ENCODE measurements at places on chromosomes 4 and X.

- H3K27ac ChIP-seq = no peak overlapping the region
- no peak overlapping the region for H3K4me3 ChIP-seq
- no peaks in the 10 kb centered on the region for H3K36me3 ChIP-seq
- no peaks in the 10 kb centered on the region for H3K27me3 ChIP-seq
Measured at GRCh38 chr4:104093247-104093646, 373.5 kb upstream of the TACR3 start.

- no peaks in the 10 kb centered on the region for H3K4me1 ChIP-seq
- H3K27ac ChIP-seq = no peak overlapping the region
- H3K27me3 ChIP-seq = no peaks in the 10 kb centered on the region
- no peaks in the 10 kb centered on the region for H3K36me3 ChIP-seq
- H3K4me3 ChIP-seq = no peak overlapping the region
- no peak for DNase-seq
Measured at GRCh38 chrX:24920769-24921168, 95.0 kb downstream of the ARX start.

DNA sequence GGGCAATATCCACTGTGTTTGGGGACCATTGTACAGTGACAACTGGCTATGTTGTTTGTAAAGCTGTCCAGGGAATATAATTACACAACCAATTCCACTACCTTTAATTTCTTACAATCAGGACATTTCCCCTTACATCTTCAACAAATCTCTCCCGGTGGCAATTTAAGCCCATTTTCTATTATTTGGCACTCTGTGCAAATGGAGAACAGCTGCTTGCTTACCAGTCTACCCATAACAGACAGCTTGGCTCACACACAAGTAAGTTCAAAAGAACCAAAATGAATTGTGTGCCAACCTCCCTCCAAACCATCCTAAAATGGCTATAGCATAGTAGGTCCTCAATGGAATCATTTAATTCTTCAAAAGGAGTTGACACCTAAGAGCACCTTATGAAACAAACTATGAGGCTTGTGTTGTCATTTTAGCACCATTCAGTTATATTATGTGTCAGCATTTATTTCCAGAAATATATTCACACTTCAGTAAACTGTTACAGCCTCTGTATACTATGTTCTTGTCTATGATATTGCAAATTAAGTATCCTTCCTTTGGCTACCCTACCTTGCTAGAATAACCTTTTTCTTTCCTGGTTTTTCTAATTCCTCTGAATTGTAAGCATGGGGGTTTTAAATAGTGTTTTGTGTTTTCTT lies 18.4 kb downstream of the GABRA4 start:
- H3K4me3 ChIP-seq = no peak overlapping the region
- no peaks in the 10 kb centered on the region for H3K36me3 ChIP-seq
- no peak overlapping the region for H3K27ac ChIP-seq
- H3K27me3 ChIP-seq = no peaks in the 10 kb centered on the region

- H3K36me3 ChIP-seq = no peaks in the 10 kb centered on the region
- no peak overlapping the region for H3K4me3 ChIP-seq
- H3K4me1 ChIP-seq = no peaks in the 10 kb centered on the region
- no peak overlapping the region for H3K27ac ChIP-seq
Measured at GRCh38 chr4:139645458-139645857, 20.2 kb upstream of the MGST2 start.

GRCh38 chr4:33262824-33263223 lies 2542.7 kb downstream of the PCDH7 start:
- no peaks in the 10 kb centered on the region for H3K4me1 ChIP-seq
- H3K36me3 ChIP-seq = no peaks in the 10 kb centered on the region
- no peak overlapping the region for H3K4me3 ChIP-seq
- no peaks in the 10 kb centered on the region for H3K27me3 ChIP-seq

- H3K27me3 ChIP-seq = no peaks in the 10 kb centered on the region
- no peak for DNase-seq
- H3K4me3 ChIP-seq = no peak overlapping the region
- no peak overlapping the region for H3K27ac ChIP-seq
Measured at GRCh38 chr4:41887821-41888686, 47.2 kb upstream of the TMEM33 start.

DNA sequence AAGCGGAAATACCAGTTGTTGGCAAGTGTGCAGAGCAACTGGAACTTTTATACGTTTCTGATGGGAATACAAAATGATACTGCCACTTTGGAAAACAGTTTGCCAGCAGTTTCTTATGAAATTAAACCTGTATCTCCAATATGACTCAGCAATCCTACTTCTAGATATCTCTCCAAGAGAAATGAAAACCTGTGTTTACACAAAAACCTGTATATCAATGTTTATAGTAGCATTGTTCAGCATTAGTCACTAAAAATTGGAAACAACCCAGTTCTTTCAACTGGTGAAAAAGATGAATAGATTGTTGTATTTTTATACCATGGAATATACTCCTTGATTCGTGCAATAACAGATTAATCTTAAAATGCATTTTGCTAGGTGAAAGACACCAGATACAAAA lies 26.8 kb downstream of the ATP7A start:
- H3K27me3 ChIP-seq = no peaks in the 10 kb centered on the region
- no peak for DNase-seq
- H3K27ac ChIP-seq = no peak overlapping the region
- no peaks in the 10 kb centered on the region for H3K4me1 ChIP-seq
